ENCODE measurements at places on chromosomes 3 and 15. TPM values are rescaled to one million over a fixed set of nuclear protein-coding genes. Genes with fewer than 3 reads are reported as not detected.

The PPM1L gene
- total RNA-seq, result 13.8 TPM

DNA sequence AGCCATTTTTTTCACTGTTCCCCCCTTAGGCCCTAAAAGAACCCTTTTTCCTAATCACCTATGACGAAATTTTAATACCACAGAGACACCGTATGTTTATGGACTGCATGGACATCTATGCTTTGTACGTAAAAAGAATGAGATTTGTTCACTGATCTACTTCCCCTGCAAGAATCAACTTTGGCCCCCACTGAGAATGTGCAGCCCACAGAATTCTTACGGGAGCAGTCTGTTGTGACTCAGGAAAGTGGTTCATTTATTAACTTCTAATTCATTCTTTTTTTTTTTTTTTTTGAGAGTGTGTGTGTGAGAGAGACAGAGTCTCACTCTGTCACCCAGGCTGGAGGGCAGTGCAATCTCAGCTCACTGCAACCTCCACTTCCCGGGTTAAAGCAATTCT lies 17.6 kb downstream of the EIF4E3 start:
- DNase-seq, result no peak

DNA sequence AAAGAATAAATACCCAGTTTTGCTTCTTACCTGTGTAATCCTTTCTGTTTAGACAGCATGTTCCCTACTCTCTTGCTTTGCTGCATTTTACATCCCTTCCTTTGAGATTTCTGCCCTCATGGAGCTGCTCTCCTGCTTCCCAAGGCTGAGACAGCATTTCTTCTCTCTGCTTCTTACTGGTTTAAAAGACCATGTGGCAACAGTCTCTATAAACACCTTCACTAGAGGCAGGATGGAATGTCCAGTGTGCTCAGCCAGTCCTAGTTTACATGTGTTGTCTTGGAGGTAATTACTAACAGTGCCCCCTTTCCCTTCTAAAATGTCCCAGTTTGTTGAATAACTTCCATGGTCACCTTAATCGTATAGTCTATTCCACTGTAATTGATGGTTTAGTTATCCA lies 262.3 kb downstream of the CNTN3 start:
- no peak for DNase-seq

The CELF6 gene
- total RNA-seq, result 3.5 TPM

GRCh38 chr15:37061996-37062395 lies 38.4 kb downstream of the MEIS2 start:
- no peak for DNase-seq

DNA sequence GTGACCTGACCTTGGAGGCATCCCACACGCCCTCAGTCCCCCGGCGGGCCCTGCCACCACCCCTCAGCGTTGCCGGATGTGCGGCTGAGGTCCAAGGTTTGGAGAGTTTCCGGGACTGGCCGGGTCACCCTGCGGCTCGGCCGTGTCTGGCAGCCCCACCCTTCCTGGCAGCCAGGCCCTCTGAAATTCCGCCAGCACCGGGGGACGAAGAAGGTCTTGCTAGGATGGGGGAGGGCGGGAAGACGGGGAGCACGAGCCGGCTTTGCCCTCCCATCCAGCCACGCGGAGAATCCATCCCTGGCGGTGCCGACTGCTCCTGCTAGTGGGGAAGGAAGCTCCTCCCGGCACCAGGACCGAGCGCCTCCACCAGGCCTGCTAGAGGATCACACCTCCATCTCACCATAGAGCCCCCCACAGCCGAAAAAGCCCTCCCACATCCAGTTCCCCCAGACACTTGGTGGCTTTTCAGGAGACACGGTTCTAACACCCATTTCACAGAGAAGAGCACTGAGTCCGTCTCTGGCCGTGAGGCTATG lies 81.5 kb downstream of the CPN2 start:
- peak; percentile 67 for DNase-seq

- no peak for DNase-seq
Observed at GRCh38 chr15:39936187-39936586, 2.3 kb downstream of the EIF2AK4 start.

The CFAP91 gene
- 14.1 TPM for total RNA-seq

GRCh38 chr15:31985607-31986006 lies 44.7 kb upstream of the CHRNA7 start:
- DNase-seq, result no peak

The HACD2 gene
- 25.4 TPM for total RNA-seq

DNA sequence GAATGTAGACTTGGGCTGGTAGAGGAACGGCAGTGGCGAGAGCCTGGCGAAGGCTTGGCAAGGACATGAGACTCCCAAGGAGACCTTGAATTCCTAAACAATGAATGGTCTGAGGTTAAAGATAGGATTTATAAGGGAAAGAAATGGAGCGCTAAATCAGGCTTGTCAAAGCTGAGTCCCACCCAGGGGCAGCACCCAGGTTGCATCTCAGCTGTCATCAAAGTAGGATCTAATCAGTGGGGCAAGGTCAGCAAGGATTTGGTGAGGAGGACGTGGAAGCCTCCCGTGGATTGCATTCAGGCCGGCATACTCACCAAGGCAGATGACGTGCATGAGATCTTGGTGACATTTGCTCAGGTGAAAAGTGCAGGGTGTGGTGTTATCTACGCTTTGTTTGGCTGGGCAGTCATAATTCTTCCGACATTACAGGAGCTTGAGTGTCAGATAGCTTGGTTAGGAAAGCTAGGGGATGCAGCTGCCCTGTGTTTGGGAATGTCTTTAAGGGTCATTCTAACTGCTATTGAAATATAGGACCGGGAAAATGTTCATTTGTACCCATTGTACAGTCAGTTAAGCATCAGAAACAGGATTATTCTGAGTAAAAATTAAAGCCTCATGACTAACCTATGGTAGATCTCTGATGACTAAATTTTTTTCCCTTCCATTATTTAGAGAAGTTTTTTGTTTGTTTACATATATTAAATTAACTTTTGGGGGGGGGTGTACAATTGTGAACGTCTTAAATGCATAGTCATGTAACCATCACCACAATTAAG lies 99.4 kb upstream of the TSC22D2 start:
- no peak for DNase-seq

Measured in kidney (tissue), 22 donors.